ENCODE measurements at places on chromosomes 2 and 18.

DNA sequence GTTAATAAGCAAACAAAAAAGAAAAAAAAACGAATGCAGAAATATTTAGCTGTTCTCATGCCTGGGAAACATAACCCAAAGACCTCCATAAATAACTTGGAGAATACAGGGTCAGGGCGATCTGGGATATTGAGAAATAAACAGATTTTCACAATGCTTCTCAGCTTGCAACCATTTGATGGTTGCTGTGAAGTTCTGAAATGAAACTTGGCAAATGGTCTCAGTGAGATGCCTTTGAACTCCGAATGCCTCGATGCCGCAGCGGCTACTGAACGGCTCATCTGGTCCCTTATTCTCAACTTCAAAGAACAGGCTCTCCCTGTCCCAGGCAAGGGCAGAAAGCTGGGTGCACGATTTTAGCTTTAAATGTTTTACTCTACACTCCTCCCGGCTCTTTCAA lies 78.1 kb downstream of the ZNF516 start:
- DNase-seq: peak; percentile 67

DNA sequence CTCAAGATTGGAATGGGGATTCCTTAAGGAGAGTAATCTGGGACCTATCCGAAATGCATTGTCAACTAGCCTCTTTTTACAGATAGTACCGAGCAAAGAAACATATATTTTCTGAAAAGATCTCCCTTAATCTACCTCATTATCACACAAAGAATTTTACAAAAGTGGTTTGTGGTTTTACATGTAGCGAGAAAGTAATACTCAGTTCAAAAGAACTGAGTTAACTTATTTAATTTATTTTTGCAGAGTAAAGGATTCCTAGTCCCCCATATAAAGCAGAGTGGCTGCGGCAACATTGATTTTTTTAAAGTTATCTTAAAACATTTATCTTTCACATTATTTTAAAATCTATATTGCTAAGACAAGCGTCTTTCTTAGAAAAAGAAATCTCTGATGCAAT lies 15.9 kb upstream of the SOS1 start:
- no peak for DNase-seq

DNA sequence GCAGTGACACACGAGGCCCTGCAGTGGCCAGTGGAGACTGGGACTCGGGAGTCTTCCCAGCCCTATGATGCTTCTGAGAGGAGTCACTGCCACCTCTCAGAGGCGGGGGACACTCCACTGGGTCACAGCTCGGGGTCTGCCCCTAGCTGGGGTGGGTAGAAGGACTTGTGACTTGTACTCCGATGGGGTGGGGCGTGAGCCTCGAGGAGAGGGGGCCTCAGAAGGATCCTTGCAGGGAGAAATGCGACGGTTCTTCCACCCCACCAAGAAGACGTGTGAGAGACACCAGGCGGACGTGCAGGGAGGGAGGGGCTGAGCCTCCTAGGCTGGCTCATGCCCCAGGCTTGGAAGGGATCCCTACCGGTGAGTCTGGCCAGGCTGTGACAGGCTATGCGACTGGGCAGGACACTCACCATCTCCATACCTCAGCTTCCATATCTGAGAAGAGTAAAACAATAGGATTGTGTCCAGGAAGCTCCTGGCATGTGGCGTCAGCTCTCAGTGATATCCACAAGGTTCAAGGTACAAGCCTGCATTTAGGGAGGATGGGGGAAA lies 11.1 kb upstream of the OTOS start:
- DNase-seq: no peak

DNA sequence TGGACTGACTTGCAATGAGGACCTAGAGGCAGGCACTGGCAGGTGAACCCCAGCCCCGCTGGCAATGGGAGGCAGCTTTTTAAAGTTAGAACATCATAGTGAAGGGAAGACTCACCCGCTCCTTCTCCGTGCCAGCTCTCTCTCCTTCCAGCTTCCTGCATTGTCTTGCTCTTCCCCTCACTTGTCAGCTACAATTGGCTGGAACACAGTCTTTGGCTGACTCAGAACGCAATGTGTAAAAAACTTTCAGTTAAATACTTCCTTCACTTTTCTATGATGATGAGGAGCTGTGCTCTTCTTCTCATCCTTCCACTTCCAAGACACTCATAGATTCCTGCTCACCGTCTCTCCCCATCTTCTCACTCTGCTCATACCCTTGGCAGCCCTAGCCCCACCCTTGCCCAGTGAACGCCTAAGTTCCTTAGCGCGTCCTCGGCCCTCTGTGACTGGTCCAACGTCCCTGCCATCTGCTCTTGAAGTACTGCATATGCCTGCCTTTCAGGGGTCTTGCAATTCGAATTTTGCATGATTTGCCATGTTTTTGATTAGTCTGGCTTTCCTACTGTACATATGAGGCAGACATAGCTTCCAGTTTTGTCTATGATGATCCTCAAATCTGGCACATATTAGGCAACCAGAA lies 118.0 kb upstream of the TMEM200C start:
- peak; percentile 24 for DNase-seq

DNA sequence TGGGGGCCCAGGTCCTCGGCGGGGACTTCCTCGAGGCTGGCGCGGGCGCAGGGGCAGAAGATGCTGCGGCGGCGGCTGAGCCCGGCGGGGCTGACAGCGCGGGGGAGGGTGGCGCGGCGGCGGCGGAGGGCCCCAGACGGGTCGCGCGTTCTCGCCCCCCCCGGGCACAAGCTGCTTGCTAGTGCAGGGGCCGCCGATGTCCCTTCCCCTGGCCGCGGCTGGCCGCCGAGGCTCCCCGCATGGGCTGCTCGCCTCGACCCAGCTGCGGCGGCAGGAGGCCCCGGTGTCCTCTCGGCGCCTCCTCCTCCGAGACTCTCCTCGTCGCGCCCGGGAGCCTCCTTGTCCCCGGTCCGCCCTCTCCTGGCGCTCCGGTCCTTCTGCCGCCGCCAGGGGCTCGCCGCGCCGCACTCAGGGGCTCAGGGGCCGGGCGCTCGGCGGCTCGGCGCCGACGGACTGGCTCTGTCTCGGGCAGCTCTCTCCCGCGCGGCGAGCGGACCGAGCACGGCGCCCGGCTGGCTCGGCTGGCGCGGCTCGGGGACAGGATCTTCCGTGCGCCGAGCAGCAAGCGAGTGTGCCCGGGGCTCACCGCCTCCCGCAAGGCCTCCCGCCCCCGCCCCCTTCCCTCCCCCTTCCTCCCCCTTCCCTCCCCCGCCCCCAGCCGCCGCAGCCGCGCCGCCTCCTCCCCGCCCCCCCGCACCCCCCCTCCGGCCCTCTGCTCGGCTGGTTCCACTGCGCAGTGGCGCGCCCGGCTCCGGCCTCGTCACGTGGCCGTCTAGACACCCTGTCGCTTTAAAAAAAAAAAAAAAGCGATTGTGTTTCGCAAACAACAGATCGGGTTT lies 902 bp upstream of the SMAD7 start:
- peak; percentile 94 for DNase-seq

- no peak for DNase-seq
Observed at GRCh38 chr2:139669675-139670074, 889.5 kb upstream of the NXPH2 start.

- no peak for DNase-seq
Observed at GRCh38 chr2:112607680-112608438, 23.4 kb downstream of the CHCHD5 start.

DNA sequence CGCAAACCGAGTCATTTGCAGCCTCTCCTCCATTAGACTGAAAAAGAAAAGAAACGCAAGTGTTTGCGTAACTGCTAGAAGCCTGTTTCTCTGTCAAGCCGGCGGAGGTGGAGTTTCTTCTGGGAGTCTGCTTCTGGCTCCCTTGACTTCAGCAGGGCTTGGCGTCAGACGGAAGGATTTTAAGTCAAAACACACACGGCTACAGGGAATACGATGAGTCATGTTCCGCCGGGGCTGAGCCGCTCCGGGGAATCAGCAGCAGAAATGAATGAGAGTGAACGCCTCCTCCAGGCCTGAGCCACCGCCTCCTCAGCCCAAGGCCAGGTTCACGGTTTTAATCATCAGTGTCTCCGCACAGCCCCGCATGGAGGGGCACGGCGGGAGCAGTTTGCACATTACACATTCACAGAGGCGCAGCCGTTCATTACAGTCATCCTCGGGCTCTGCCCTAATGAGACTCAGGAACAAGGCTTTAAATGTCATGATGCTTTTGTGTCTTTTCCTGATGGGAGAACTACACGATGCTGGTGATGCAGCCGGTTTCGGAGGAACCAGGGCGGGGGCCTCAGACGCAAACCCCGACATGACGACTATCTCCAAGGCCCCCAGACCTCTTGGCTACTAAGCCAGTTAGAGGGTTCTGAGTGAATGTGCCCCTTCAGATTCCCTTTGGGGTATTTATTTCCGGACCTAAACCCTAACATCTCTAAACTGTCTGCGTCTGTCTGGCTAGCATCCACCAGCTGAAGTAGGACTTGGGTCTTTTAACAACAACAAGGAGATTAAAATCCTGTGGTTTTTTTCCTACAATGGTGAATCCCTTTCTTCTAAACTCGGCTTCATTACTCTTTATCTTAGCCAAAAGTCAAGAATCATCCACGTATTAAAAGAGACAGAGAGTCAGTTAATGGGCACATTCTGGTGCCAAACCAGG lies 11.1 kb upstream of the SCG2 start:
- peak; percentile 97 for DNase-seq

- no peak for DNase-seq
Observed at GRCh38 chr2:37644191-37644590, 27.3 kb downstream of the CDC42EP3 start.
